ENCODE measurements at places on chromosomes 5 and 9.
A peak's percentile ranks its signal among the peaks of the same experiment; 100 is the strongest.

- peak; percentile 77 for DNase-seq
- H3K27me3 ChIP-seq, result no peaks in the 10 kb centered on the region
- H3K27ac ChIP-seq, result peak overlapping the region; percentile 84
- no peaks in the 10 kb centered on the region for H3K36me3 ChIP-seq
Observed at GRCh38 chr5:39211773-39212172, 7.6 kb downstream of the FYB1 start.

DNA sequence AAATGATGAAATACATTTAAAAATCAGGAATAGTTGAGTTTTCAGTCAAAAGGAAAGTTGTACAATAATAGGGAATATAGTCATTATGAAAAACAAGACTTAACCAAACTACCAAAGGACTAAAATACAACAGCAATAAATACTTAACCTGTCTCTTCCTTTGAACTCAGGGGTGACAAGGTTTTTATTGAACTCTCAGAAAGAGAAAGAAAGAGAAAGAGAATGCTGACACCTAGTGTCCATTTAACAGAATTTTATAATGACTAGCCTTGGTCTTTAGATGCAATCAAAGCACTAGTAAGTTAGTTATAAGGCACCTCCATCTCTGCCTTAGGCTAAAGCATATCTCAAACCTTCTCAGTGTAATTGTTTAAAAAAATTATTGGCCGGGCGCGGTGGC, 47.5 kb downstream of the UIMC1 start:
- H3K36me3 ChIP-seq, result peaks cover 14% of the 10 kb centered on the region
- H3K4me3 ChIP-seq, result no peak overlapping the region
- DNase-seq, result peak; percentile 26
- no peaks in the 10 kb centered on the region for H3K27me3 ChIP-seq
- no peak overlapping the region for H3K27ac ChIP-seq

GRCh38 chr5:11734369-11734768, 169.9 kb downstream of the CTNND2 start:
- H3K27me3 ChIP-seq, result no peaks in the 10 kb centered on the region
- no peaks in the 10 kb centered on the region for H3K4me1 ChIP-seq
- H3K27ac ChIP-seq, result no peak overlapping the region
- H3K4me3 ChIP-seq, result no peak overlapping the region
- no peak for DNase-seq

- DNase-seq, result no peak
- no peak overlapping the region for H3K4me3 ChIP-seq
- no peaks in the 10 kb centered on the region for H3K4me1 ChIP-seq
- H3K27ac ChIP-seq, result no peak overlapping the region
- H3K36me3 ChIP-seq, result no peaks in the 10 kb centered on the region
- H3K27me3 ChIP-seq, result no peaks in the 10 kb centered on the region
Observed at GRCh38 chr5:150293091-150293941, 3.7 kb upstream of the CAMK2A start.

DNA sequence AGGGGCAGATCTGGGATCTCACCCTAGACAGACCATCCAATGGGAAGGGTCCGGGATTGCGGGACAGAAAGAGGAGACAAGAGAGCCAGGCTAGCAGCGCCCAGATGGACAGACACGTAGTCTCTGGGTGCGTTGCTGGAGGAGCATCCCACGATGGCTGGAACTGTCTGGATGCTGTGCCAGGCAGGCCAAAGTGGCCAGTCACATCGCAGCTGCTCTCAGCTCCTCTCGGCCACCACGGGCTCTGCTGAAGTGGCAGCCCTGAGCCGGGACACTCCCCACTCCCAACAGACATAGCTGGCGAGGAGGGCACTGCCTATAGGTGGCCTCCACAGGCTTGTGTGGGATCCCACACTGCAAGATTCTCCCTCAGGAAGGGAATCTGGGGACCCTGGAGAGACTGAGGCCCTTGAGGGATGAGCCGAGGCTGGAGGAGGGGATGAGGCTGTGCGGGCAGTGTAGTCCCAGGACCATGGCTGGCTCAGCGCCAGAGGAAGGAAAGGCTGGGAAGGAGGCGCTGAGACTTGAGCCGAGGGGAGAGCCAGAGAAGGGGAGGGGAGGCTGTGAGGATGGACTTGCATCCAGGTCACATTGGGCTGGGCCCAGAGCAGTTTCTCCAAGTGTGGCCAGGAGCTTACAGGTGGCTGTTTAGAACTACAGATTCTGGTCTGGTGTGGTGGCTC, 10.3 kb upstream of the WDR5 start:
- no peaks in the 10 kb centered on the region for H3K36me3 ChIP-seq
- no peak overlapping the region for H3K4me3 ChIP-seq
- H3K4me1 ChIP-seq, result no peaks in the 10 kb centered on the region
- H3K27me3 ChIP-seq, result no peaks in the 10 kb centered on the region
- H3K27ac ChIP-seq, result no peak overlapping the region

DNA sequence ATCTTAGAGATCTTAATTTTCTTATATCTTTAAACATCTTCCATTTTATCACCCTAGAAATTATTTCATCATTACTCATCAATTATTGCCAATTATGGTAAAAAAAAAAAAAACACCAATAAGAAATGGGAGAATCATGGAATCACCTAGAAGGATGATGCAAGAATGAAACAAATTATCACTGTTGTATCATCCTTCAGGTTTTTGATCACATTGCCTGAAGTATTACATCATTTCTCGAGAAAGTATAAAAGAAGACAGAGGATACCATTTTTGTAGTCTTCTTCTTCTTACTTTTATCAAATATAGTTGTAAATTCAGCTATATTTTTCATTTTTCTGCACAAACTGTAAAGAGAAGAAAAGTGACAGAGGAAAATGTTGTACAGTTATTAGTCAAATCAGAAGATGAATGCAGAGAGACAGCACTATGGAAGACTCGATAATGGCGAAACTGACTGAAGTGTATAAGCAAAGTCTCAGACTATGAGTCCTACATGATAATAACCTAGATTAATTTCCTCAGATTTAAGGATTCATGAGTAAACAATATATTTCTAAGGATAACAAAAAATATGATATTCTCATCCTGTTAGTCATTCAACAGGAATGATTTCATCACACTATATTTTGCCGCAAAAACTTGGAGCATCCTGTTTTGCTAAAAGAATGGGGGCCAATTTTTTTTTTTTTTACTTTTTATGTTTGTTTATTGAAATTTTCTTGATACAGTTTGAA, 5.9 kb upstream of the STC2 start:
- H3K4me1 ChIP-seq, result no peaks in the 10 kb centered on the region
- H3K36me3 ChIP-seq, result no peaks in the 10 kb centered on the region
- H3K4me3 ChIP-seq, result no peak overlapping the region
- no peak overlapping the region for H3K27ac ChIP-seq
- H3K27me3 ChIP-seq, result peaks cover 3% of the 10 kb centered on the region

Data from CD4-positive, alpha-beta memory T cell (primary cell).